ENCODE measurements at places on chromosomes 12 and 14. TPM values are rescaled to one million over a fixed set of nuclear protein-coding genes. Genes with fewer than 3 reads are reported as not detected.
A peak's percentile ranks its signal among the peaks of the same experiment; 100 is the strongest.

DNA sequence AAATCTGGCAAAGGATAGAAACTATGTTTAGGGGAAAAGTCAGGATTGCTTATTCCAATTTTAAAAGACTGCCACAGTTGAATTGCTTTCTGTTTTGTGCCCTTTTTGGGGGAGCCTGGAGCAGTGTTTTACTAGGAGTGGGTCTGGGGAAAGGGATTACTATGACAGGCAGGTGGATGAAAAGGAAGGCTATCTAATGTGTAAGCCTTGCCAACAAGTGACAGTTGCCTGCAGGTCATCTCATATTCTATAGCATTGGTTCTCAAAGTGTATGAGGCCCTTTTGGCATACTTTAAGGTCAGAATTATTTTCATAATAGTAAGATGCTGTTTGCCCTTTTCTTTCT is 4.1 kb downstream of the EID3 start:
- no peak for DNase-seq

DNA sequence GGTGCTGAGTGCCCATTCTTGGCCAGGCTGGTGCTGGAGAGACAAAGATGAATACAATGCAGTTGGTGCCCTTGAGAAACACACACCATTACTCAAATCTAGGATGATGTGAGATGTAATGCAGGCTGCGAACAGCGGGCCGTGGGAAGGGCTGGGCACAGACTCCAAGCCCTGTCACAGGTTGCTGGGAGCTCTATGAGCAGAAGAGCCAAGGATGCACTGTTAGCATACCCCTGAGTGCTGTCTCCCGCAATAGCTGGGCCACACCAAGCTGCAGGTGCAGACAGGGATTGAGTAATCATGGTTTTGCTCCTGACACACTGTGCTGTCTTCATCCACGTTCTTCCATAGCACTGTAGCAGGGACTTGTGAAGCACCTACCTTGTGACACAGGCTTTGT is 247.5 kb upstream of the CRY1 start:
- DNase-seq, result no peak

TAS2R42 gene
- not detected for polyA plus RNA-seq

GRCh38 chr12:24349051-24349799 is 399.8 kb upstream of the SOX5 start:
- no peak for DNase-seq

- no peak for DNase-seq
Observed at GRCh38 chr14:81511111-81511904, 22.3 kb downstream of the SEL1L start.

GRCh38 chr12:121323908-121324307 is 27.4 kb upstream of the CAMKK2 start:
- no peak for DNase-seq

DNA sequence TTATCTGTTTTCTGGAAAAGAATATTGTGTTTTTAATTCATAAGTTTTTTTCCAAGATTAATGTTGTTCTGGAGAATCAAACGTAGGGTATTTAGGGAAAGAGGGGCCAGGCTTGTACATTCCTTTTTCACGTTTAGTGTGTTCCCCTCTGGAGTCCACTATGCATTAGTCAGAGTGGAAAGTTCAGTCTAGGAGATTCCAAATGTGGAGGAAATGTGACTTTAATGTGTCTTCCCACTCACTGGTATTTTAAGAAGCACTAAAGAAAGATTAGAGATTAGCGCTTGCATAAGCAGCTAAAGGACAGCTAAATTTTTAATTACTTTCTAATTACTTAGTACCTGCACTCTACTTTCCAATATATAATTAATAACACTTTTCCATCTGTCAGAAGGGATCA is 4.4 kb upstream of the PDE6H start:
- DNase-seq, result no peak

- DNase-seq, result no peak
Observed at GRCh38 chr14:40983604-40984003, 623.1 kb upstream of the LRFN5 start.

GRCh38 chr12:124695861-124696260 is 128.4 kb upstream of the NCOR2 start:
- no peak for DNase-seq

DNA sequence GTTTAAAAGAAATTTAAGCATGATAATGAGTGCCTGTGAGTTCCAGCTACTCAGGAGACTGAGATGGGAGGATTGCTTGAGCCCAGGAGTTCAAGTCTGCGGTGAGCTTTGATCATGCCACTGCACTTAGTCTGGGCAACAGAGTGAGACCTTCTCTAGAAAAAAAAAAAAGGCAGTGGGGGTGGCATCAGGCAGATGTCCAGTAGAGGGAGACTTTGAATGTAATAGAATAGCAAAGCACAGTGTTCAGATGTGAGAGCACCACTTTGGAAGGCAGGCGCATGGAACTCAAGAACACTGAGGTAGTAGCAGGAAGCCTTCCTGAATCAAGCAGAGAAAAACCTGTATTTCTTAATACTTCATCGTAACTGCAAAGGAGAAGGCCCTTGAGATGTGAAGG is 394.5 kb upstream of the GARIN6 start:
- no peak for DNase-seq

GRCh38 chr14:22998329-22999012 is 11.5 kb downstream of the C14orf93 start:
- no peak for DNase-seq

- DNase-seq, result peak; percentile 7
Observed at GRCh38 chr12:122422730-122423257, 325 bp upstream of the CLIP1 start.

- DNase-seq, result no peak
Observed at GRCh38 chr12:129927316-129927900, 23.6 kb upstream of the TMEM132D start.

DNA sequence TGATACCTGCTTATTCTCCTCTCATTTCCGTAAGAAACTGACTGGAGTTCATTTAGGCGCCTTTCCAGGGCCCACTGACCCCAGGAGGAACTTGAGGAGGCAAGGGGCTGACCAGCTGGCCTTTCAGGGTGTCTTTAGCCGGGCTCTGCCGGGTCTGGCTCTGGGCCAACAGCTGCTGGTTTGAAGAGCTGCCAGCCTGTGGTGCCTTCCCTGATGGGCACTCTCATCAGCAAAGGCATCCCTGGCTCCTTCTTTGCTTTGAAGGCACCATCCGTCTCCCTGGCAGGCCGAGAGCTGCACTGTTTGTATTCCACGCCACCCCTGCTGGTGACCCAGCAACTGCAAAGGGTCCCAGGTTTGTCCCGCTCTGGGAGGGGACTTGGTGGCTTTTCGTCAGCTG is 42.0 kb downstream of the IQSEC3 start:
- DNase-seq, result no peak

DNAI7 gene
- polyA plus RNA-seq, result not detected

DNA sequence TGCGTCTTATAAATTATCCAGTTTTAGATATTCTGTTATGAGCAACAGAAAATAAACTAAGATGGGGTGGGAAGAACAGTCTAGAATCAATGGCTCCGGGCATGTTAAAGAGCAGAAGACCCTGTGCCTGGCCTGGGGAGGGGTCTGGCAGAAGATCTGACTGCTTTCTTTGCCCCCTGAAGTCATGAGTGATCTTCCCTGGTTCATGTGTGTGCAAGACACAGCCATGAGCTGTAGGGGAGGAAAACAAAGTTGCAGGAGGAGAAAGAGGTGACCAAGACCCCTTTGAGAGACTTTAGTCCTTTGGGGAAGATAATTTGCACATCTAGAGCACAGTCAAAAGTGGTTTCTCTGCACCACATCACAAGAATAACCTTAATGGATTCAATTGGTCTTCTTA is 4.8 kb downstream of the LACRT start:
- no peak for DNase-seq

- DNase-seq, result no peak
Observed at GRCh38 chr12:5556033-5556614, 124.2 kb downstream of the NTF3 start.

DNA sequence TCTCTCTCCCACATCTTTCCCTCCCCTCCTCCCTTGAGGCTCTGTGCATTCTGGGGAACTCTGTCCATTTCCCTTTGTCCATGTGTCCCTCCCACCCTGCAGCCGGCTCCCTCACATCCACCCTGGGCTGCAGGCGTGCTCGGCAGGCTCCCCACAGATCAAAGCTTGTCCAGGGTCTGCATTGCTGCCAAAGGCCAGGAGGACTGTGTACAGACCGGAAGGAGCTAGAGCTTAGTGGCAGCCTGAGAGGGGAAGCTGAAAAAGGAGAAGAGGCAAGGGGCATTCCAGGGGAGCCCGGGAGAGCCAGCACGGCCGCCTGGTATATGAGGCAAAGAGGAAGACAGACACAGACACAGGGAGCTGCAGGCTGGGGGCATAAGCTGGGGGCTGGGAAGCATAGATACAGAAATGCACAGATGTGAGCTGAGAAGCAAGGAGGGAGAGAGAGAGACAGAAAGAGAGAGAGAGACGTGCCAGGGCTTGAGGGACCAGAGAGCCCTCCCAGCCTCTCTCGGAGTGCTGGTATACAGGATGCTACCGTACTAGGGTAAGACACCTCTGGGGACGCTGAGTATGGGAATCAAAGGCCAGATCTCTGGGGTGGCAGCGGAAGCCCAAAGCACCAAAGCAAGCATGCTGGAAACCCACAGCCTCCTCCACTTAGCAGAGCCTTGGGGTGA is 3.3 kb downstream of the CD4 start:
- peak; percentile 26 for DNase-seq

IGFBP6 gene
- not detected for polyA plus RNA-seq

- no peak for DNase-seq
Observed at GRCh38 chr14:43019826-43020225, 1413.2 kb downstream of the LRFN5 start.

GRCh38 chr12:58313091-58313855 is 371.9 kb downstream of the ATP23 start:
- no peak for DNase-seq

- DNase-seq, result peak; percentile 74
Observed at GRCh38 chr12:8698132-8698851, 501 bp downstream of the RIMKLB start.

GPR68 gene
- polyA plus RNA-seq, result 0.22 TPM

GRCh38 chr12:114903083-114903691 is 219.2 kb upstream of the TBX3 start:
- DNase-seq, result no peak

MSI1 gene
- polyA plus RNA-seq, result not detected

VWF gene
- not detected for polyA plus RNA-seq

- DNase-seq, result peak; percentile 60
Observed at GRCh38 chr12:123532019-123532418, 1.5 kb downstream of the RILPL1 start.

LUM gene
- not detected for polyA plus RNA-seq

DNA sequence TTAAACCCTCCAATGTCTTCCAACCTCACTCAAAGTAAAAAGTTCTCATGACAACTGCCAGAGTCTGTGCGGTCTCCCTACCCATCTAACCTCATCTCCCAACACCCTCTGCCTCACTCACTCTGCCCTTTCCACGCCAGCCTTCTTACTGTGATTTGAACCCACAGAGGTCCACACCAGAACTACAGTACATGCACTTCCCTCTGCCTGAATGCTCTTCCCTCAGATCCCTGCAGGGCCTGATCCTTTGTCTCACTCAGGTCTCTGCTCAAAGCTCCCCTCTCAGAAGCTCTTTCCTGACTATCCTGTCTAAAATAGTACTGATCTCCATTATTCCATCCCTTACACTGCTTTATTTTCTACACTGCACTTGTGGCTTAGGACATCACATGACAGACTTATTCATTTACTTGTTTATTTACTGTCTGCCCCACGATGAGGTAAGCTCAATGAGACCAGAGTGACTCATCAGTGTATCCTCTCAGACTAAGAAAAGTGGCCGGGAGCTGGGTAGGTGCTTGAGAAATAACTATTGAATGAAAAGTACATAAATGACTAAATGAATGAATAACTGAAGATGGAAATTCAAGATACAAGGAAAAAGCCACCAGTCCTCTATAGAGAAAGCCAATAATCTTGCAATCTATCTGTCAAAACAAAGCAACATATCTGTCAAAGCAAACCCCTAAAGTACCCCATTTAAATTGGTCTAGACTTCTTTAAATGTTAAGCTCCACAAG is 17.1 kb downstream of the POMT2 start:
- DNase-seq, result no peak

DNA sequence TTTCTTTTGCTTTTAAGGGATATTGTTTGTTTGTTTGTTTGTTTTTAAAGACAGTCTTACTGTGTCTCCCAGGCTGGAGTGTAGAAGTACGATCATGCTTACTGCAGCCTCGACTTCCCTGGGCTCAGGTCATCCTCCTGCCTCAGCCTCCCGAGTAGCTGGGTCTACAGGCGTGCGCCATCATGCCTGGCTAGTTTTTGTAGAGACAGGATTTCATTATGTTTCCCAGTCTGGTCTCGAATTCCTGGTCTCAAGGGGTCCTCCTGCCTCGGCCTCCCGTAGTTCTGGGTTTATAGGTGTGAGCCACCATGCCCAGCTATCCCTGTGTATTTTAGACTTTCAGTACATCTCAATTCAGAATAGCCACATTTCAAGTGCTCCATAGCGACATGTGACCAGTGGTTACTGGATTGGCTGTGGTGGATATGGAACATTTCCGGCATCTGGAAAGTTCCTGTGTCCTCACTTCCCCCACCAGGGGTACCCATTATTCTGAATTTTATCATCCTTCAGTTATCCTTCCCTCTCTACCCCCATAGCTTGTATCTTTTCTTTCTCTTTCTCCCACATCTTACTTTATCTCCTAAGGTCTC is 61.1 kb downstream of the HRK start:
- DNase-seq, result no peak

DNA sequence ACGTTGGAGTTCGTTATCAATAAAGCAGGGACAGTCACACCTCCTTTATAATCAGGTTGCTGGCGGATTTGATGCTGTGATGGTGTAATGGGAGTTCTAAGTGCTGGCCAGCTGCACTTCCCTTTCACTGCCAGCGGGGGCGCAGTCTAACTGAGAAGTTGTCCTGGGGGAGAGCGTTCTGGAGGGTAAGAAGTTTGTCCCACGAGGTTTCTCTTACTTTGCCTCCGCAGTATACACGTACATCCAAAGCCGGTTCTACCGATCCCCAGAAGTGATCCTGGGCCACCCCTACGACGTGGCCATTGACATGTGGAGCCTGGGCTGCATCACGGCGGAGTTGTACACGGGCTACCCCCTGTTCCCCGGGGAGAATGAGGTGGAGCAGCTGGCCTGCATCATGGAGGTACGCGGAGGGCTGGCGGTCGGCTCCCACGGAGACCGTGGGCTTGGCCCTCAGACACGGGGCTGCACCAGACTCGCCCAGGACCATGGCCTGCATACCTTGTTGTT is 42.7 kb downstream of the DYRK4 start:
- peak; percentile 73 for DNase-seq
